ENCODE measurements at places on chromosomes 2 and 18.

DNA sequence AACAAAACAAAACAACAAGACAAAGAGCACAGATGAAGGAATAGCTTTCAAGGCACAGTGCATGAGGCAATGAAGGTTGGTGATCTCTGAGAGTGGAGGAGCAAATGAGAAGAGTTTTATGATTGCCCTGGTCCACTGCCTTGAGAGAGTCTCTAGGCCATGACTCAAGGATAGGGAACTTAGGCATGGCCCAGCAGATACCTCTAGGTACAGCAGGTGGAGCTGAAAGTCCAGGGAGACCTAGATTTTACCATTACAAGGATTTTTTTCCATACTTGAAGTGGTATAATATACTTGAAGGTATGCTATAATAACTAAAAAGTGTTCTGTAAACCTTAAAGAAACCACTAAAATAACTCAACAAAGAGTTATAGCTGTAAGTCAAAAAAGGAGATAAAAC lies 239.5 kb upstream of the KLHL29 start:
- DNase-seq: no peak

- no peak for DNase-seq
Measured at GRCh38 chr2:143071185-143071876, 57.9 kb upstream of the ARHGAP15 start.

GRCh38 chr2:176125772-176126054 lies 3.2 kb downstream of the HOXD9 start:
- no peak for DNase-seq

GRCh38 chr2:189273734-189274133 lies 94.2 kb upstream of the COL5A2 start:
- DNase-seq: no peak

GRCh38 chr2:128599700-128600099 lies 281.0 kb upstream of the HS6ST1 start:
- DNase-seq: no peak

- no peak for DNase-seq
Measured at GRCh38 chr18:46226461-46226860, 122.3 kb downstream of the HAUS1 start.

- no peak for DNase-seq
Measured at GRCh38 chr2:121902171-121902591, 146.7 kb downstream of the TSN start.

DNA sequence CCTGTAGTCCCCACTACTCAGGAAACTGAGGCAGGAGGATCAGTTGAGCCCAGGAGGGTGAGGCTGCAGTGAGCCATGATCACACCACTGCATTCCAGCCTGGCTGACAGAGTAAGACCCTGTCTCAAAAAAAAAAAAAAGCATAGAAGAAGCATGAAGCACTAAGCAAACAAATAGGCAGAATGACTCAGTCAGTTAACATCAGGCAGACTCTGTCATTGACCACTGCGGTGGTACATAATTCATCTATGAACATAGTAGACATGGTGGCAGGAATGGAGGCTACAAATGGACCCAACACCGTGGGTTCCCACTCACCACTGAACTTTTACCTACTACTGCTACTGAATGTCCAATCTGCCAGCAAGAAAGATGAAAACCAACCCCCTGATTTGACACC lies 7.6 kb upstream of the ASXL2 start:
- no peak for DNase-seq

DNA sequence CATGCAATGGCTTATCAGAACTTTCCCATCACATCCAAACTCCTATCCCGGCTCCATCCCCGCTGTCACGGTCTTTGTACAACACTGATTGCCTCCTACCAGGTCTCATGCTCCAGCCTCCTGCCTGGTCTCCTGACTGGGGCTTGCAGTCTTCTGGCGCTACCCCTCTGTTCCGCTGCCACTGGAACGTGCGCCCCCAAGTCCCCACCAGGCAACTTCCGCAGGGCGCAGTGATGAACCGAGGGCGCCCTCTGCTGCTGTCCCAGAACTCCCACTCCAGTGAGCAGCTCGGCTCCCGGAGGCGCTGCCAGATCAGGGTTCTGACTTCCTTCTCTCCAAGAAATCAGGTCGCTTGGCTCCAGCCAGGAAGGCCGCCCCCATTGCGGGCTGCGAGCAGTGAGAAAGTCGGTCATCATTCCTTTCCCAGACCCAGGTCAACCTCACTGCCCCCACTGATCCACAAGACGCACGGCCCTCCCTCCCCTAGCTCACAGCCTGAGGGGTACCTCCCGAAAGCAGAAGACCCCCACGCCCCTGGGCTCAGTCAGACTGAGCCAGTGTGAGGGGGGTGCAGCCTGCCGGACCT lies 43.9 kb upstream of the RAB11FIP5 start:
- peak; percentile 75 for DNase-seq

DNA sequence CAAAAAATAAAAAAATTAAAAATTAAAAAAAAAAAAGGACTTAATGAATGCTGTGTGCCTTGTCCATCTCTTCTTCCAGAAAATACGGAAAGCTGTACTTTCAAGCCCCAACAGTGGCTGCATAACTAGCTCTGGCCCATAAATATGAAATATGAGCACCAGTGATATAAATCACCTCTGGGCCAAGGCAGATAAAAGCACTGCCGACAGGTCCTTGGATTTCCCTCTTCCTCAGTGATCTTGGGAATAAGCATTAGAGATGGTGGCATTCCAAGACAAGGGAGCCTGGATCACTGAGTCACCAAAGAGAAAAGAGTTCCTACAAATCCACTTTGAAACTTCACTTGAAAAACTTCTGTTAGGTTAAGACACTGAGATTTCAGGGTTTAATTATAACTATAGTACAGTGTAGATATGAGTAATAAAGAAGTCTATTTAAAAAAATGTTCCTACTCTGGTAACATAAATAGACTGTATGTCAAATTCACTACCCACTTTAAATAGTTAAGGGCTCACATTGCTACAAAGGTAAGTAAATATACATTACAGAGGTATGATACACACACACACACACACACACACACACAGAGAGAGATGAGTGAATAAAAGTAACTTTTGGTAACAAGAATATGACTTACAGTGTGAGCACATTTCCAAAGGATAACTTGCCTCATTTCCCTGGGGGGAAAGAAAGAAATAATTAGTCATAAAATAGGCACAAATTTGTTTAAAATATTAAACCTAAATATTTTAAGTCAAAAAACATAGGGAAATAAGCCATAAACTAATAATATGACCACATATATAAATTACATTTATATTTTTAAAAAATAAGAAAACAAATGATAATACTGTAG lies 35.6 kb downstream of the PPP3R1 start:
- DNase-seq: no peak

DNA sequence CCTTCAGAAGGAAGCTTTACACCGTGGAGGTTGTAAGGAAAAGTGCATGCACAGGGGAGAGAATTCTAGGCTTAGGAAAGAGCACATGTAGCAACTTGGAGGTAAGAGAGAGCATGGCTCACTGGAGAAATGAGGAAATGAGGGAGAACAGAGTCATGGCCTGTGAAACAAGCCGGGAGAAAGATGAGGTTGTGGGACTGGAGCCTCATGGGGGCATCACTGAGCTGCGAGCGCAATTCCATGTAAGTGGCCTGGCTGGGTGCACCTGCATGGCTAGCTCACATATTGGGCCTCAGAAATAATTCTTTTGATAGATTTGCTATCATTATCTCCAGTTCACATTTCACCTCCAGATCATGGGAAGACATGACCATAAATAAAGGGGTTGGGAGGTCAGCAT lies 785.5 kb upstream of the RAB6C start:
- DNase-seq: no peak

DNA sequence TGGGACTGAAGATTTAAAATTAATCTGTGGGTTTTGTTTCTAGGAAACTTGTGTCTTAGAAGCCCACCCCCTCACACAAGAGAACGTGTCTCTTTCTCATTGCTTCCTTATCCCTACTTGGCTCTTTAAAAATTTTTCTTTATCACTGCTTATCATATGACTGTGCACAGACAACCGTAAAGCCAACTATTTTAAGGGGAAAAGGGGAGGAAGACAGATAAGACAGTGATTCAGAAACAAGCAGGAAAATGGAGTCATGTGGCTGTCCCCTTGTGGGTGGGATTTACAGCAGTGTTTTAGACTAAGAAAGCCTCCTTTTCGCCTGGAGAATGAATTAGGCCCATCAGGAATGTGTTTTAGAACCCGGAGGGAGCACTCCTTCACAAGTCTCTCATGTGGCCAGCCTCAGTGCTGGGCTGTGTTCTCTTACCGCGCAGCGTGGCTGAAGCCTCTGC lies 17.6 kb downstream of the PRKCE start:
- DNase-seq: no peak

GRCh38 chr2:95314598-95314963 lies 17.4 kb downstream of the KCNIP3 start:
- DNase-seq: no peak

- no peak for DNase-seq
Measured at GRCh38 chr2:54651291-54651690, 72.2 kb upstream of the EML6 start.

DNA sequence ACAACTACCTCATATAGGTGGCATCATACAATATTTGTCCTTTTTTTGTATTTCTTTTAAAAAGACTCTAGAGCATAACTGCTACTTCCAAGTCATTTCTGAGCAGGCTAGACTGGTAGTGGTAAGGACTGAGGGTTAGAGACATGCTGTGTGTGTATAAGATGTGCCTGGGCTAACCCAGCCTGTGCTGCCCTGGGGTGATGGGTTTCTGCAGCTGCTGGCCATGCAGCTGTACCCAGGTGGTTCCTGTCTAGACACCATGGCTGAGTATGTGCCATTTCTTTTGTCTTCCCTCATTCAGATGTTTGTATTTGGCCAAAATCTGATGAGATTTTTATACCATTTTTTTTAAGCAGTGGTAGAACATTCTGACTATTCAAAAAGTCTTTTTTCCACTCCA lies 40.0 kb downstream of the MERTK start:
- no peak for DNase-seq

GRCh38 chr2:68108120-68108519 lies 45.3 kb upstream of the C1D start:
- no peak for DNase-seq

GRCh38 chr2:138381373-138381772 lies 120.2 kb upstream of the SPOPL start:
- no peak for DNase-seq

- no peak for DNase-seq
Measured at GRCh38 chr2:235200216-235200615, 248.4 kb downstream of the SH3BP4 start.

- DNase-seq: no peak
Measured at GRCh38 chr2:149134335-149134923, 95.9 kb downstream of the LYPD6B start.

GRCh38 chr2:223306371-223306770 lies 254.4 kb downstream of the KCNE4 start:
- peak; percentile 18 for DNase-seq
